Fibroblast of the aortic adventitia (primary cell): ENCODE measurements at places on chromosomes 5 and 9.

DNA sequence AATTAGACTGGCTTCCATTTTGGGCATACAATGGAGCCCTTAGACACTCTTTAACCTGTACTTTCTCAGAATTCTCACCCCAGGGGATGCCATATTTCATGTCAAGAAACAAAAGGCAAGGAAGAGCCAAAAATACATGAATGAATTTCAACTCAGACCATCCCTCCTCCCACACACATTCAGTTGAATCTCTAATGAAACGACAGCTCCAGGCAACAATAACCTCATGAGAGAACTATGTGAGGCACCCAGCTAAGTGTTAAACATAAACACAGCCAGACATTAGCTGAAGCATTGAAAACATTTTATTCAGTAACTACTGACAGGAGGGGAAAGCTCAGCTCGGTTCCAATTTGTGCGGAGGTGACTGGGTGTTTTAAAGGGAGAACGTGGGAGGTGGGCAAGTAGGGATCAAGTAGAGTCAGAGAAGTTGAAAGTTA, 1359.1 kb upstream of the CDH9 start:
- no peak for DNase-seq

- DNase-seq: no peak
These were observed 8.8 kb upstream of the CEP72 start for GRCh38 chr5:603081-603998.

GRCh38 chr9:94767331-94768072, 41.0 kb downstream of the AOPEP start:
- peak; percentile 21 for DNase-seq

- peak; percentile 44 for DNase-seq
These were observed 3.2 kb downstream of the ZNF618 start for GRCh38 chr9:113879318-113879717.

GRCh38 chr5:7047511-7048261, 334.5 kb downstream of the TENT4A start:
- no peak for DNase-seq

GRCh38 chr5:173326501-173326960, 1.7 kb downstream of the STC2 start:
- DNase-seq: peak; percentile 87

- DNase-seq: no peak
These were observed 78.1 kb upstream of the DAP start for GRCh38 chr5:10839118-10839517.

DNA sequence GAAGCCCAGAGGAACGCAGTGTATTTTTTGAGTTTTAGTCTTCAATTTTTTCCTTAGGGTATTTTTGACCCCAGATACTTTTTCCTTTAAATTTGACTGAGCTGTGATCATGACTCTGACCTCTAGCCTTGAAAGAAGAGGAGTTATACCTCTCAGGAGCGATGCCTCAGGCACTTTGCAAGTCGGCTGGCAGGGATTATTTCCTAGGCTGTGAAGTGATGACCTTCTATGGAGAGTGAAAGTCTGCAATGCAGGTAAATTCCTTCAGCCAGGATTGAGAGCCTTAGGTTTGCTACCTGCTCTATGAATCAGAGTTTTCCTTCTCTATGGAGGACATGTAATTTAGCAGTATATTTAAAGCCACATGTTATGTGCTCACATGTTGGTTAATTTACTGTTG, 10.8 kb upstream of the NUDT12 start:
- DNase-seq: no peak

DNA sequence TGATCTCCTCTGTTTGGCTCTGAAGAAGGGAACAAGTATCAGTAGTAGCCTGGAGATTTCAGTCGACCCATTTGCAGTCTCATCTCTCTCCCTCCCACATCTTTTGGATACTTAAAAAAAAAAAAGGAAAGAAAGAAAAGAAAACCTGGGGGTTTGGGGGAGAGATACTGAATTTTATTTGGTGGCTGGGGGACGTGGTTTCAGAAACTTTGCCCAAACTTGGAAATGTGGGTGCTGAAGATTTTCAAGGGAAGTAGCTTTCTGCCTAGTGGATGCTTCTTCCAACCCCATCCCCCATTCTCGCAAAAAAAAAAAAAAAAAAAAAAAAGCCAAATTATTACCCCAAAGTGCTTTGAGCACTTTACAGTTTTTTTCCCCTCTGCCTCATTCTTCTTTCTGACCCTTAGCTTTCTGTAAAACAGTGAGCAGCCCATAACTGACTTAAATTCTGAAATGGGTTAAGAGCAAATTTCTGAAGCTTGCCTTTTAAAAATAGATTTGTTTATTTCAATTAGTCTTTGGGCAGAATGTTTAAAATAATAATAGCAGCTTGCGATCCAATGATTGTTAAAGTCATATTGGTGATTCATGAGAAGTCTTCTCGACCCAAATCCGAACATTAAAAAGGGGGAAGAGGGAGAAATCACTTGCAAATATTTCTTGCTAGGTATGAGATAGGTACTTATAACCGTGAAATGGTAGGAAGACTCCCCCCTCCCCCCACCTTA, 894 bp downstream of the FST start:
- DNase-seq: peak; percentile 68

DNA sequence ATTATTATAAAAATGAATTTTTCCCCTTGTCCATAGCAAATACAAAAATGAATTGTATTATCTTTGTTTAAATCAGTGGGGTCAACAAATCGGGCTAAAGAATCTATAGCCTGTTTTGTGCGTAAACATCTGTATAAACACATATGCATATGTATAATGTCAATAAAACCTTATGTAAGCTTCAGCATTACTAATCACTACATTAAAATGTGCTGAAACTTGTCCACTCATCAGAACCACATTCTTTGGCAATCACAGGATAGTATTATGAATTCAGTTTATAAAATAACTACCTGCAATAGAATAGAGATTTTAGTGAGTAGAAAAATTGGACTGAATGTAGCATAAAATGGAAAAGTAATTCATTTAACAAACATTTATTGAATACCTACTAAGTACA, 30.6 kb downstream of the RGMB start:
- no peak for DNase-seq

- peak; percentile 39 for DNase-seq
These were observed 20.2 kb downstream of the SIL1 start for GRCh38 chr5:139177809-139178588.

DNA sequence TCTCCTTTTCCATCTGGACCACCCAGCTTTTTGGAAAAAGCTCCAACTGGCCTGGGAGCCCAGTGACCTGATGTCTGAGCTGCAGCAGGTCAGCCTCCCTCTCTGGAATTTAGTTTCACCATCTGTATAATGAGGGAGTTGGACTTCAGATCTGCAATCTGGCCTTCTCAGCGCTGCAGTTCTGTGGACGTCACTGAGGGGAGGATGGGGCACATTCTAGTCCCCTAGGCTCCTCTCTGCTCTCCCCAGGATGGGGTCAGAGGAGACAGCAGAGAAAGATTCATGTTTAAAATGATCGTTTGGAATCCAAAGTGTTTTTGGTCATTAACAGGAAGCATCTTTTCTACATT, 10.2 kb downstream of the OR13J1 start:
- DNase-seq: no peak

GRCh38 chr9:68768619-68769018, 63.6 kb downstream of the PIP5K1B start:
- DNase-seq: no peak

DNA sequence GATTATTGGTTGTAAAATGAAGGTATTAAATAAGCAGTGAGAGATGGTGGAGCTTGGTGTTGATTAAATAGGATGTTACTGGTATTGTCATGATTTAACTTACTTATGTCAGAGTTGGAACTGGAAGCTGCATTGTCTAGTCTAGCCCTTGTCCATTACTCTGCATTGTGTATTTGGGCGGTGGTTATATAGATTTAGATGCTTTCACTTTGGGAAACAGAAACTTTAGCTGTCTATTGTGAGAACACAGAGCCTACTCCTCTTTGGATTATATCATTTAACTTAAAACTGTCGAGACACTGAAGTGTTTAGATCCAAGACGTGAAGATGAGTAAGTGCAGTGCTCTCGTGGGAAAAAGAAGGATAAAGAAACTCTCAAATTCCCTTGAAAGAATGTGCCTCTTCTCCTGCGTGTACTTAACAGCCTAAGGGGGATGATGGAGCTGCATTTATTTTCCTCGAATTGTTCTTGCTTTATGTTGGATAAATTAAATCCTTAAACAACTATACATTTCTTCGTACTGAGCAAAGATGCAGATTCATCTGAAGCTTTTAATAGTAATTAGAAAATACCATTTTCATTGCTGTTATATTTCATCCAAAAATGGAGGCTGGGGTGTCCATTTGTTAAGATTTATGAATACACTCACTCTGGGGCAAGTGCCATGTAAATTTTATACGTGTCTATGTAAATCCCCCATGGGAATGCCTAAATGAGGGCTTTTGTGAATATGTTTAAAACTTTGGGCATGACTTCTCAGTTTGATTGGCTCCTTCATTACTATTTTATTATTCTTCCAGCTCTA, 21.6 kb downstream of the FBXL7 start:
- peak; percentile 22 for DNase-seq

- peak; percentile 40 for DNase-seq
These were observed 24.5 kb downstream of the LHFPL2 start for GRCh38 chr5:78624011-78624541.

- no peak for DNase-seq
These were observed 20.1 kb upstream of the IFNB1 start for GRCh38 chr9:21097817-21098216.

DNA sequence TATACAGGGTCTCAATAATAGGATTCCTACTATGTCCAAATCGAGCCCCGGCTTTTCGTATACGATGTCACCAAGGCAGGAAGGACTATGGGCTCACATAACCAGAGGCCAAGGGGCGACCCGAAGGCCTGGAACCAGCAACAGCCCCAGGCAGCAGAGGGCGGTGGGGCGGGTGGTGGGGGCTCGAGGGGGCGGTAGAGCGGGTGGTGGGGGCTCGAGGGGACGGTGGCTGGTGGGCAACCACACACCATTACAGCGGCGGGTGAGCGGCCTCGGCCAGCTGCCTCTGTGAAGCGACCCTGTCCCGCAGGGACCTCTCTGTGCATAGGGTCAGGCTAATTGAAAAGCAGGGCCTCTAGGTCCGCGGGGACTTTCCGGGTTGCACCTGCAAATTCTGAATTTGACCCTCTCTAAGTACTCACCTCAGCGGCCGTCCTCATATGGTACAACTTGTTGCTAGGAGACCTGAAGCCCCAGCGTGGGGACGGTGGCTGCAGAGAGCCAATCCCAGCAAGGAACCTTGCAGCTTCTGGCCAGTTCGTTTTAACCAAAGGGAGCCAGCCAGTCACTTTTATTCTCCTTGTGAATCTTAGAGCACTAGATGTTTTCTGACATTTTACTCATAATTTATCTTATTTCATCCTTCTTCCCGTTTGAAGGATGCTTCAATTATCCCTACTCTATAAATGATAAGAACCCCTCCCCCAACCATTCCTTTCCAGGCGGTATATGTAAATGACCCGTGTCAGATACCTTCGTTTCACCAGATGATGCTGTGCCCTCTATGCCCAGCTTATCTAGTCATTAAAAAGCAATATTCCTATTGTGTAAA, at the start of gene NME5:
Gene NME5, minus strand, starts transcription at position 480 of the 832 bp plus-strand sequence. CDS start 648 bp downstream, outside the sequence.
- DNase-seq: peak; percentile 49

GRCh38 chr5:60219921-60220320, 326.4 kb upstream of the PDE4D start:
- DNase-seq: no peak

DNA sequence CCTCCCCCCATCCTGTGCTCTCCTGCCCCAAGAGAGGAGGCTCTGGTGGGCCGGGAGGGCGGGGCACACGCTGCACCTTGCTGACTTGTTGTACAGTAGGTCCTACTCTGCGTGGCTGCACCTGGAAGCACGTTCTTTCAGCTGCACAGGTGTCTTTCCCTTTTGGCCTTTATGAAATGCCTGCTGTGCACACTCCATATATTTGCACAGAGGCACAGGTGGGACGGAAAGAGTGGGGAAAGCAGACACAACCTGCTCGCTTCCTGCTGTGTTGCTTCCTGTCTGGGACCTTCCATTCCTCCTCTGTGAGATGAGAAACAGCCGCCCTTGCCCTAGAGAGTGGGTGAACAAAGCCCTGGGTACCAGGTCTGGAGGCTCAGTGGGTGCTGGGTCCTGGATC, 4.8 kb downstream of the USP20 start:
- no peak for DNase-seq

DNA sequence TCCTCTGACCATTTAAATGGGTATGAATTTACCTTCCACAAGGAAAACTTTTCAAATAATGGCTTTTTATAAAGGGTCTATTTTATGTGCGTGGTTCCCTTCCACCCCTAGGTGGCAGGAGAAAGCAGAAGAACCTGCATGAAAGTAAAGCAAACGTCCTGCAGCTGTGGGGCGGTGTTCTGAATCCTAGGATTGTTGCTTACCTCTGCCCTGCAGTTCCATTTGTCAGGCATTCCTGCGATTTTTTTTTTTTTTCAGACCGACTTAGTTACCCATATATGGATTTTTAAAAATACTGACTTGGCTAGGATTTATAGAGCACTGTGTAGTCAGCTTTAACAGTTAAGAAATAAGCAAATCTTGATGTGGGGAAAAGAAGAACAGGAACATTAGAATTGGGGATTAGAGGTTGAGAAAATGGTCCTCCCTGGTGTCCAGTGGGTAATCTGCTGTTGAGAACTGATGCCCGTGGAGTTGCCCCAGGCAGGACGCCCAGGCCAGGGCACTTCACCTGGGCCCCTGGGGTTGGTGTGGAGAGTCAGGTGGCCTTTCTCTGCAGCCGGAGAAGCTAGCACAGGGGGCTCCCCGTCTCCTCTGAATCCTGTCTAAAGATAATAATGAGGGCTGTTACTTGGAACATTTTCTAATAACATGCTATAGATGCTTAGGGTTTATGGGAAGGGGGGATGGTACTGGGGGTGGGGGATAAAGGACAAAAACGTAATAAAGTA, 30.4 kb upstream of the LTC4S start:
- DNase-seq: peak; percentile 92
